Stimulated activated CD4-positive, alpha-beta T cell treated with anti-CD3 and anti-CD28 coated beads, Interleukin-2, amount 100 ng/mL, for 4 hours (primary cell): ENCODE measurements at places on chromosomes 4 and X.

- DNase-seq: no peak
Measured at GRCh38 chrX:2632533-2633504, 58.3 kb upstream of the CD99 start.

- no peak for DNase-seq
Measured at GRCh38 chrX:44875185-44875489, 2.1 kb downstream of the KDM6A start.

- DNase-seq: no peak
Measured at GRCh38 chr4:89243733-89244252, 63.8 kb downstream of the GPRIN3 start.

DNA sequence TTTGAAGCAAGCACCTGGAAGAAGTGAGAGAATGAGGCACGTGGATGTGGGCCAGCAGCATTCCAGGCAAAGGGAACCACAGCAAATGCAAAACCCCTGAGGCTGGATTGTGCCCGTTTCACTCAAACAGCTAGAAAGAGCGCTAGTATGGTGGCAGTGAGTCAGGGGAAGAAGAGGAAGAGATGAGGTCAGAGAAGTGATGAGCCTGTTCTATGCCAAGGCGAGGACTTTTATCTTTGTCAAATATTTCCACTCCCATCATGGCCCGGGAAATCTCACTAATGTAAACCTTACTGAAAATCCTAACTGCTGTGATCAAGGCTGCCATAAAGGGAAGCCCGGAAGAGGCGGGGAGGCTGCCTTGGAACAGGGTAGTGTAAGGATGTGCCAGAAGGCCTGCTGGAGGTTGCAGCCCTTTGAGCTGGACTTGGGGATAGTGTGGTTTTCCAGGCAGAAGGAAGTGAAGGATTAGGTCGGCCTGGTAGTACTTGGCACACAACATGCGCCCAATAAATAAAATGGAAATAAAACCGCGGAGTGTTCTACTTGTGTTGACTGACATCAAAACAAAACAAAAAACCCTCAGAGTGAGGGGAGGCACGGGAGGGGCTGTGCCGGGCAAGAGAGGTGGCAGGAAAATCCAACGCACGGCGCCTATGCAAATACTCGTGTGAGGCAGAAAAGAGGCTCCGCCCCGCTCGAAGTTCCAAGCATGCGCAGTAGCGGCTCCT lies 1.2 kb upstream of the CDK16 start:
- no peak for DNase-seq

- no peak for DNase-seq
Measured at GRCh38 chr4:87937523-87937922, 38.0 kb upstream of the SPP1 start.

DNA sequence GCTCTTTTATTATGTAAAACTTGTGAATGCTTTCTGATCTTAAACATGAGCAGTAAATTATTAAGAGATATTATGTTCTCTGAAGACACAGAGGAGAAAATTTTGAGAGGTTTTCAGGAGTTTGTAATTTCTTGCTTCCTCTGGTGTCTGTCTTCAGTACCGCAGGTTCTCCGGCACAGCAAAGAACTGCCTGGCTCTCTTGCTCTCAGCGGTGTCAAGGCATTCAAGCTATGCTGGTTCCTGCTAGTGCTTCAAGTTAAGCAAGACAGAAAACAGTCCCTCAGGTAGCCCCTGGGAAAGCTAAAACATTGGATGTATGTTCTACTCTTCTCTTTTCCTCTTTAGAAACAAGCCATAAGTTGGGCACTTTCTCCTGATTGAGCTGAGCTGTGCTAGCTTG lies 120.2 kb upstream of the CENPE start:
- DNase-seq: no peak

DNA sequence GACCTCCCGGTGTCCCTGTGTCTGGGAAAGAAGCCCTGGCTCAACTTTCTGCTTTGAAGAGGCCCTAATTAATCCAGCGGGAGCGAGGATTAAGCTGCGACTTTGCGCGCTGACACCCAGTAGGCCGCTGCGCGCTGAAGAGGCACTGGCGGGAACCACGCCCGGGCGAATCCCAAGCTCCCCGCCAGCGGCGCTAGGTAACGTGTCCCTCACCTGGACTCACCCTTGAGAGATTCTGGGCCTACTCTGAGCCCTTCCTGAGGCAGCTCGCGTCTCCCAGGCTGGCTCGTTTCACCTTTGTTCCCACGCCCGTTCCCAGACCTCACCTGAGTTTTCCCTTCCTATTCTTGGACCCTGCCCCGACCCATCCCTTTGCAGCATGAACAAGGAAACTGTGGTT lies 616 bp upstream of the KLHL34 start:
- DNase-seq: no peak

GRCh38 chr4:173288296-173288695 lies 45.9 kb downstream of the HMGB2 start:
- peak; percentile 51 for DNase-seq

GRCh38 chrX:142663330-142664095 lies 362.2 kb upstream of the SPANXN4 start:
- no peak for DNase-seq

GRCh38 chrX:70554081-70554480 lies 109.4 kb downstream of the DLG3 start:
- DNase-seq: no peak

- no peak for DNase-seq
Measured at GRCh38 chrX:101417981-101418841, 10.2 kb downstream of the HNRNPH2 start.

DNA sequence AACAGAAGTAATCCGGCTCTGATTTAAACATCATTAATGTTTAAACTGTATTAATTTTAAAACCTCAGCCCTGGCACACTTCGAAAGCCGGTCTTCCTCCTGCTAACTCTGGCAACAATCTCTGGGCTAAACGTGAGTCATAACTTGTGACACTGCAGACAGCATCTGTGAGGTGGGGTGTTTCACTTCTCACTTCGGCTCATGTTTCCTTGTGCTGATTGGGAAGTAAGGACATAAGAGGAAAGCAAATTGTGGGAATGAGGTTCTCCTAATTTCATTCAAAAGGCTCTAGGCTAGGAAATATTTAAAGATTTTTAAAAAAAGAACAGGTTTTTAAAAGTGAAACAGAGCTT lies 139.9 kb upstream of the USP9X start:
- DNase-seq: no peak

DNA sequence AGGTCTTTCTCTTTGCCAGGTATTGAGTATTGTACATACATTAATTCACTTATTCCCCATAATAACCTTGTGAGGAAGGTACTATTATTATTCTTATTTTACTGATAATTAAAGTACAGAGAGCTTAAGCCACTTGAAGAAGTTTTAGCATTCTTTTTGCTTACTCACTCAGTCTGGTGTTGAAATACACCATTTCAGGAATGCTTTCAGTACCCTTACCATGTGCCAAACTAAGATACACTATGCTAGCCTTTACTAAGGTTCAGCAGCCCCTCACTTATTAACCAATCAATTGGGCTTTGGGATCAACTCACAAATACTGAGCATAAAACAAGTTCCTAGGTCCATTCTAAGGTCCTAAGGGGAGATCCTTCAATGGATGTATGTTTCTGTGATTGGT lies 179.0 kb upstream of the FGF13 start:
- no peak for DNase-seq

DNA sequence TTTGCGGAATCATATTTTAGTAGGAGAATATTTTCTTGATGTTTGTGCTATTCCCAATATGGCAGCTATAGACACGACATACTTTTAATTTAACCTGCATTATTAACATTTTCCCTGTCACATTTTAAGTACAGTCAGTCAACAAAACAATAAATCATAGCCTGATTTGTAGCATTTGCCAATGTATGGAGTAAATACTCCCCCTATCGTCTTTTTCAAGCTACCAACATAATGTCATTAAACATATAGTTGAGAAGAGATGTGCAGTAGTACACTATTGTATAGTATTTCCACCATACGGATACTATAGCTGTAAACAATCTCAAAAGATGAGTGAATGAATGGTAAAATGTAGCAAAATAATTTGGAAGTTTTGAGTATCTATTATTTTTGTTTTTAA lies 303.7 kb upstream of the MAGEB2 start:
- DNase-seq: no peak

DNA sequence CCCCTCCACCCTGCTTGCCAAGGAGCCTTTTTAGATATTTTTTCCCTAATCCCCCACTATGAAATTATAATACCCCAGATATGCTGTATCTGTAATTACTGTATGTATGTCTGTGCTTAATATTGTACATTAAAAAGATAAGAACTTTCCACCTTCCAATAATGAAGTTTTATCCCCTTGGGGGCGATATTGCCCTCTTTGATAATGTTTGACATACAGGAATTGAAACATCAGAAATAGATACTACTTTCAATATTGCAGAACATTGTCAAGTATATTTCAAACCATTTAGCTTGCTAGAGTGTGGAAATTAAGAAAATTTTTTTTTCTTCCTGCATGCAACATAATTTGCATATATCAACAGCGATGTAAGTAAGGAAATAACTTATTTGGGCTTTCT lies 58.9 kb downstream of the NAF1 start:
- DNase-seq: no peak

GRCh38 chr4:119100655-119101054 lies 35.0 kb upstream of the MYOZ2 start:
- DNase-seq: no peak

DNA sequence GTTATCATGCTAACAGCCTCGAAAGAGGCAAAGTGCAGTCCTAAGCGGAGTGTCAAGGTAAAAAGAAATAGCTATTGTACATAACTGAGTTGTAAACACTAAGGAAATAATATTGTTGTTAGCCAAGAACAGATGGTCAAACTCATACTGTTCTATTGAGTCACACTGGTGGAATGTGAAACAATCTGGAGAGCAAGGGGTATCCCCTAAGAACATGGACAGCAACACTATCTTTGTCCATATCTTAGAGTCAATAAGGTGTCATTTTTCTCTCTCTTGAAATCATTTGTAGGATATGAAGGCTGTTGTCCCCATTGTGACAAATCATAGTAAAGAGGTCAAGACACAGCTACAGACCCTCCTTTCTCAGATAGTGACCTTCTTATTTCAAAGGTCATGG lies 4.5 kb upstream of the PDGFC start:
- DNase-seq: no peak

DNA sequence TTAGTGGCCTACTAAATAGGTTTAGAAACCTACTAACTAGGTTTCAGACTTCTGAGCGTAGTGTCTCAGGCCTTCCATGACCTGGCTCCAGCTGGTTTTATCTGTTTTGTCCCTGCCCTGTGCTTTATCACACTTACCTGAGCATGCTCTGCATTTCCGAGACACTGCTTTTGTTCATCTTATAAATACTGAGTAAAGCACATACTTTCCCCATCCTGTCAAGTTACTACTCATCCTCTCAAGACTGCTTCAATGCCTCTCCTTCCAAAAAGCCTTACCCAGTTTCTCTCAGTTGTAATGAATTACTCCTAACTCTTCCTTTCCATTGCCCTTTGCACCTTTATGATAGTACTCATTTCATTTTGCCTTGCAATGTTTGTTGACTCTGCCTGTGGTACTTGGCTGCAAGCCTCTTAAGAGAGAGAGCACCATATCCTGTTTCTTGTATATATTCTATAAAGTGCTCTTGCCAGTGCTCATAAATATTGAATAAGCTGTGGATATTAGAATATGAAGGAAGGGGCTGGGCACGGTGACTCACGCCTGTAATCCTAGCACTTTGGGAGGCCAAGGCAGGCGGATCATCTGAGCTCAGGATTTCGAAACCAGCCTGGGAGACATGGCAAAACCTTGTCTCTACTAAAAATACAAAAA lies 34.4 kb downstream of the SLAIN2 start:
- DNase-seq: no peak

- no peak for DNase-seq
Measured at GRCh38 chrX:116384406-116384954, 51.9 kb upstream of the SLC6A14 start.

GRCh38 chrX:136662976-136663375 lies 15.0 kb downstream of the CD40LG start:
- DNase-seq: no peak

- peak; percentile 3 for DNase-seq
Measured at GRCh38 chrX:140091125-140091886, 126.0 kb upstream of the CXorf66 start.

GRCh38 chrX:84933956-84934556 lies 69.6 kb upstream of the APOOL start:
- DNase-seq: no peak

DNA sequence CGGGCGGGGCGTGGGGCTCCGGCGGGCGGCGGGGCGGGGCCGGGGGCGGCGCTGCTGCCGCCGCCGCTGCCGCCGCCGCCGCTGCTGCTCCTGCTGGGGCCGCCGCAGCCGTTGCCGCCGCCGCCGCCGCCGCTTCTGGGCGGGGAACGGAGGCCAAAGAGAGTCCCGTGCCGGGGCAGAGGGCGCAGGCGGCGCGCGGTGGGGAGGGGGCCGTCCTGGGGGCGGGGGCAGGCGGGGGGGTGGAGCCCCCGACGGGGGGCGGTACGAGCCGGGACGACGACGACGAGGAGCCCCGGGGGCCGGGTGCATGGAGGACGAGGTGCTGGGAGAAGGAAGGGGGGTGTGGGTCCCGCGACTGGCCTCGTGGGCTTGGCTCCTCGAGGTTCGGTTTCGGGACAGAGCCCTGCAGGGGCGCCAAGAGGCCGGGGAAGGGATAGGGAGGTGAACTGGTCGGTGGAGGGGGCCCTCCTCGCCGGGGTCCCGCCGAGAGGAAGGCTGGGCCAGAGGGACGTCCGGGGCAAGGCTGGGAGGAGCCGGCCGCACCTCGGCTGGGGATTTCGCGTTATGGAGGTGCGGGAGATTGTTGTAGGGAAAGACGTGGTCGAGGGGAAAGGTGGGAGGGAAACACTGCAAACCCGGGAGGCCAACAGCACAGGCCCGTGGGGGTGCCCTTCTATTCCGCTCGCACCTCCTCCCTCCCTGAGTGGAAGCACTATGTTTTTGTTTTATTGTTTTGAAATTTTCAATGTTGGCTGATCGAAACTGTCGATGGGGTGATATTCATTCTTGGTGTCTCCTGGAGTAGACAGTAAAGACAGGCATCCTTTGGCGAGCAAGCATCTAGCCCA lies 1.9 kb downstream of the BCORL1 start:
- DNase-seq: peak; percentile 14

GRCh38 chrX:126982158-126982557 lies 162.6 kb downstream of the PRR32 start:
- no peak for DNase-seq

- peak; percentile 11 for DNase-seq
Measured at GRCh38 chrX:44343412-44344141, at the start of gene EFHC2. Gene EFHC2 (minus strand): TSS chrX:44343672. CDS start chrX:44343588, 84 bp downstream.

DNA sequence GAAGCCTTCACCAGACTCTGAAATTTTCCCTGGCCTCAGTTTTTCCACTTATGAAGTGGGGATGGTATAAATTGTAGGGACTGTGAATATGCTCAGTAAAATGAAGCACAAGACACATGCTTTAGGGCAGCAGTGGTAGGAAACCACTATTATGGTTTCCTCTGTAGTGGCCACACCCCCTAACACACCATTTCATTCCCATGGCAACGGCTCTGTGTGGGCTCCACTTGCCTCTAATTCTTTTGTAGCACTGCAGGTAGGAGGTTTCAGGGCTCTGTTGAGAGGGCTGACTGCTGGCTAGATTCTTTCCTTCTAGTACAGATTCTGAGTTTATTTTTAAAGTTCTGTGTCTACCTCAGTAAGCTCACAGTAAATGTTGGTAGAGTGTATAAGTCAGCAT lies 3.5 kb upstream of the VMA21 start:
- peak; percentile 28 for DNase-seq

- no peak for DNase-seq
Measured at GRCh38 chrX:38726612-38727011, 74.6 kb upstream of the MID1IP1 start.
